WTC11 (cell line): ENCODE measurements at places on chromosomes 1 and 21.

DNA sequence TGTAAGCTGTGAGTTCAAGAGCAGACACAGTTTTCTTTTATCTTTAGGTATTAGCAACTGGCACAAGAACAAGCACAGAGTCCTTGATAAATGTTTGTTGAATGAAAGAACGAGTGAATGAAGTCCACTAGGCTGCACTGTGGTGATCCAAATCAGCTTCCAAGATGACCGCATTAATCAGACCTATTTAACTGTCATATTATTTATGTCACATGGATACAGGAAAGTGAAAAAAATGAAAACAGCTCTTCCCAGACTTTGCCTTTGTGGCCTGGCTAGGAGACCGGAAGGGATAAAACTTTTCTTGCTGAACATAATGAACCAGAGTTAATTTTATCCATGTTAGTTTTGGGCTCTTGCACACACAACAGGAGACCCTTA lies 261.3 kb downstream of the TNR start:
- DNase-seq = no peak

DNA sequence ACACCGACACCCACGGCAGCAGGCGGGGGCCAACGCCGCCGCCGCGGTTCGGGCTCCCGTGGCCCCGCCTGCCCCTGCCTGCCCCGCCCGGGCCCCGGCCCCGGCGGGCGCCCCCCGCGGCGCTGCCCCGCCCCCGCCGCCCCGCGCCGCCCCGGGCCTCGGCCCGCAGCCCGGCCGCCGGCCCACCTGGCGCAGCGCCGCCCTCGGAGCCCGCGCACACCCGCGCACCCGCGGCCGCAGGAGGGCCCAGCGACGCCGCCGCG lies at the start of gene WNT3A:
WNT3A (plus strand) TSS at position 213 of the 263 bp plus-strand sequence. CDS start 131 bp downstream, outside the sequence.
- DNase-seq = no peak

GRCh38 chr1:201267481-201268229 lies 15.7 kb upstream of the PKP1 start:
- DNase-seq = no peak

DNA sequence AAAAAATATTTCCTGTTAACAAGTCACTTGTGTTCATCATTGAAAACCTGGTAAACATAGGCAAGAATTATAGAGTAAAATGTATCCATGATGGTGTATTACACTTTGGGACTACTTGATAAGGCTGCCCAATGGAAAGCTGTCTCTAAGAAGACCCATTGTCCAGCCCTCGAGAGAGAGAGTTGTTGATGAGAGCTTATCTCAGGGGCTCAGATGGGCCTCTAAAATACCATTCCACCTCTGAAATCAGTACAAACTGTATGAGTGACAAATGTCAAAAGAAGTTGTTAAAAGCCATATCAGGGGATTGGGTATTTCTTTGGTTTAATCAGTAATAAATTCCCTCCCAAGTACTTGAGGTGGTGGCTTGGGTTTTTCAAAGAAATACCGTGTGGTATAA lies 96.1 kb downstream of the KCNK1 start:
- no peak for DNase-seq

DNA sequence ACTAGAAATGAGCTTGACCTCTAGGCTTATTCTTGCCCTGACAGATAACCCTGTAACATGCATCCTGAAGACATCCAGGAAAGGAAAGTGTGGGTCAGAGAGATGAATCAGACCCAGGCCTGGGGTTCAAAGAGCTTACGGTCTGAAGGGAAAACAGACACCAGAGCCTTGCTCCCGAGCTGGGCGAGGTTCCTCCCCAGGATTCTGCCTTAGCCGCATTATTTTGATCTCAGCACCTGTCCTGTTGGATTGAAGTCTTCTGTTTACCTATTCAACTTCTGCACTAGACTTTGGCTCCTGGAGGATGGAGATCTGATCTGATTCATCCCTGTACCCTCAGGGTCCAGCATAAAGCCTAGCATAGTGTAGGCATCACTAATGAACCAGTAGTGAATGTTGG lies 1.9 kb downstream of the CYP4B1 start:
- no peak for DNase-seq

DNA sequence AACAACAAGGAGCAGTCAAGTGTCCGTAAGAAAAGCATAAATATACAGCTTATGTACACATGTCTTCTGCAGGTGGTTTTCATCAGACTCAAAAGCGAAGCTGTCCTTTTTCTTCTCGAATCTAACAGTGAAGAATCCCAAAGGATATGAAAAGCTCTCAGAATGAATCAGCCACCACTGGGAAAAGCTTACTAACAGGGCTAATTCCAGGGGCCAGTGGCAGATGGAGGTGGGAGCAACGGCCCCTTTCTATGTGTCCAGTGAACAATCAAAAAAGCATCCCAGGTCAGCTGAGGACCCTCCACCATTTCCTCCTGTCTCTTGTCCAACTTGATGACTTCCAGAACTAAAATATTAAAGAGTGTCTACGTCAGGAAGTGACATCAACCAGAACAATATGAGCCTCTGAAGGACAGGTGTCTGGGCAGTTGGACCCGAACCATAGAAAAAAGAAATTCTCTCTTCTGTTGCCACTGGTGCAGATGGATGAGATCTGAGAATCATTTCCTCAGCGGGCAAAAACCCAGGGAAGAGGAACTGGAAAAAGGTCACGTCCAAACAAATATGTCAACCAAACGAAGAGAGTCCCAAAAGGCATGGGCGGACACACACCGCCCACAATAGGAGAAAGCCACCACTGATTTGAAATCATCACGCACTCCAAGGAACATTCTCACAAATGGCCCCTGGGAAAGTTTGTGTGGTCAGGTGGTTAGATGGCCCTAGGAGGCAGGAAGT lies 70.4 kb upstream of the TIAM1 start:
- no peak for DNase-seq

DNA sequence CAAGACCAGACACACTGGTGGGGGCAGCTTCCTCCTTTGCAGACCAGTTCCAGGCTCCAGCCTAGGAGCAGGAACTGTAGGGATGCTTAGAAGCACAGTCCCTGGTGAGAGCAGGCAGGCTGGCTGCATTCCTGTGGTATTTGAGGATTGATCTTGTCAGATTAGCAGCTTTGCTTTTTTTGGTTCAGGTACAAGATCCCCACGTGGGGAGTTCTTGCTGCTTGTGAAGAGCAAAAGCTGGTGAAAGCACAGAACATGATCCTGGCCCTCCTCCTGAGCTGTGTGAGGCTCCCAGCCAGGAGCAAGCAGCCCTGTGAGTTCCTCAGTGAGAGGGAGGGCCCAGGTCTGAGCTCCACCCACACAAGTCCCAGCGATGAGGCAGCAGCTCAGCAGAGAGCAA lies 75.3 kb upstream of the ARTN start:
- DNase-seq = peak; percentile 49

- DNase-seq = no peak
These were observed 115.1 kb downstream of the SLC30A10 start for GRCh38 chr1:219813294-219813693.

- no peak for DNase-seq
These were observed 2.8 kb upstream of the ZNF678 start for GRCh38 chr1:227560393-227561173.

- no peak for DNase-seq
These were observed 8.7 kb upstream of the PPP1R15B start for GRCh38 chr1:204420039-204421004.

DNA sequence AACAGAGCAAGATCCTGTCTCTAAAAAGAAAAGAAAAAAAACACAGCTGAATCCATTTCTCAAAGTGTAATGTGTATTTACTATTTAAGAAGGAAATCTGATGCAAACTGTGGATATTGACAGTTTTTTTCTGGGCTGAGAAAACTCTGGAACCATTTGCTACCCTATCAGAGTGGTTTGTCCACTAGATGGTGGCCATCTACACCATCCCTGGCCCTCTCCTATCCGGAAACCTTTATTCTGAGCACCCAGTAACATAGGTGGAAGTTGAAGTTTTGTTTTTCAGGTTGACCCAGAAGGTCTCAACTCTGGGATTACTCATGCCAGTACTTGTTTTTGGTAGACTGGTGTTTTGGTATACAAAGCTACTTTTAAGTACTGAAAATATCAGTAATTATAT lies 20.2 kb downstream of the ECHDC2 start:
- no peak for DNase-seq

DNA sequence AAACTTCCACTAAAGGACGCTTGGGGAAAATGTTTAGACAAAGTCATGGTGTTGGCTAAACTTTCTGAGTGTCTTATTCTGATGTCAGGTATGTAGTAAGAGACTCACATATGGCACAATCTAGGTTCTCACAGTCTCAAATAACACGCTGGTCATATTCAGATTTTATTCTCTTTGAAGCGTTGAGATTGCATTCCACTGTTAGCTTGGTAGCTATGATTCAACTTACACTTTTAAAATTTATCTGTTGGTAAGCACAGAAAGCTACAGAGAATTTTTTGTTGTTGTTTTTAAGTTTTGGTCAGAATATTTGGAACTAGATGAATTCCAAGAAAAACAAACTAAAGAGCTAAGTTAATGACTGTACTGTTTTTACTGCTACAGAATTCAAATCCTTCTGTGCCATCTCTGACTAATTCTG lies 126.7 kb downstream of the PRRX1 start:
- no peak for DNase-seq

DNA sequence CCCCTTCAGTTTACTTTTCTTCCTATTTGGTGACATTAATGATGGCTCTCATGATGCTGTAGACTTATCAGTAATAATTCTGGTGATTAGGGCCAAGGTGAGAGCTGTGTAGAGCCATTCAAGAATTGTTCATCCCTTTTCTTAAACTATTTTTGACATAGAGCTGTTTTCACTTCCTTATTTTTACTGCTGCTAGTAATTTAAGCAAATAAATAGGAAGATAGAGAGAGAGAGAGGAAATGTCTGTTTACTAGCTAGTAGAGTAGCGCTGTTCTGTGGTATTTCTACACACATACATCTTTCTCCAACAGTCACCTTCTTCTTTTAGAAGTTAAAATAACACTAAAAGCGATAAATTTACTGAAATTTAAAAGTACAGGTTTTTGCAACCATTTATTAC lies 678.0 kb upstream of the ZP4 start:
- DNase-seq = no peak

DNA sequence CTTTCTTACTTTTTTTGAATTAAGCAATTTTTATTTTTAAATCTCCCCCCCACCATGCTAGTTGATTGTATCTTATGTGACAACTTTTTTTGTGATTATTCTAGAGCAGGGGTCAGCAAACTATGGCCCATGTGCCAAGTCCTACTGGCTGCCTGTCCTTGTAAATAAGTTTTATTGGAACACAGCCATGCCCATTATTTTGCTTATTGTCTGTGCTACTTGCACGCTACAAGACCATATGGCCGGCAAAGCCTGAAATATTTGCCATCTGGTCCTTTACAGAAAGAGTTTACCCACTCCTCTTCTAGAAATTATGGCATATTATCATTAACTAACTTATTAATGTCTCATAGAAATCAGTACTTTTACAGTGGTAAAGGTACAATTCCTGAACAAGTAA lies 51.7 kb downstream of the AK5 start:
- DNase-seq = no peak

DNA sequence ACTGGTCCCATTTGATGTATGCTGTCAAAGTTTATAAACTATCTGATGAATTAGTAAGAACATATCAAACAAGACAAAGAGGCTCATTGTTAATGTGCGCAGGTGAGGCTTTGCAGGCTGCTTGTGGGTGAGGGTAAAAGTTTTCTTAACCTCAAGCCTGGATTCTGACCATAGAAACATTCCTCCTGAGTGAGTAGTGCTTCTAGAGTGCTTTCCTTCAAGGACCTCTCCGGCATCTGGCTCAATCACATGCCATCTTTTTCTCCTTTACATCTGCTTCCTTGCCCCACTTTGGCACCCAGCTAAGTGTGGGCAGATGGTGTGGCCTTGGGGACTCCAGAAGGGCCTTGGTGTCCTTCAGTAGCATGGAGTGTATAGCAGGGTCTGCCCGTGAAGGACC lies 104.0 kb downstream of the ROR1 start:
- DNase-seq = no peak

DNA sequence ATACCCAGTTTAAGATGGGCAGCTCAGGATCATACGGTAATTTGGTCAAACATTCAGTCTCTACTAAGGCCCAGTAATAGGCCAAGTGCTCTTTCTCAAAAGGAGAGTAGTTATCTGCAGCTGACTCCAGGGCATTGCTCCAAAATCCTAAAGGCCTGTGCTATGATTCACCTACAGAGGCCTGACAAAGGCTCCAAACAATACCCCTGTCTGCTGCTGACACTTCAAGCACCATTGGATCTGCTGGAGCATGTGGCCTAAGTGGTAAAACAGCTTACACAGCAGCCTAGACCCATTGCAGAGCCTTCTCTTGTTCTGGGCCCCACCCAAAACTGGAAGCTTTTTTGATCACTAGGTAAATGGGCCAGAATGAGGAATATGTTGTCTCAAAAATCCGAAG lies 22.8 kb downstream of the SLAMF7 start:
- no peak for DNase-seq

DNA sequence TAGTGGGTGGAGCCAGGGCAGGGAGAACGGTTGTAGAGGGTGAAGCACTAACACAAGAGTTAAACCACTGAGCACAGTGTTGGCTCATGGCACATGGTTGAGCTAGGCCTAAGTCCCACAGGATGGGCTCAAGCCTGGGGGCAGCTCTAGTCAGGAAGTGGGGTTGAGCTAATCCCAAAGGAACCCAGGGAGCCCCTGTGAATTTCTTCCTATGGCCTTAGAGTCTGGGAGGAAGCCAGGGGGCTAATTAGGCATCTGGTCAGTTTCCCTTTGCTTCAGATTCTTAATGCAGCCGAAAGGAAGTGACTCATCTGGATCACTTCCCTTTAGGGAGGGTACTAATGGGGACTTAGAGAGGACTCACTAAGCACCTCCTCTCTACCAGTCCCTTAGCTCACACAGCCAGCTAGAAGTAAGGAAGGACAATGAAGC lies 10.1 kb downstream of the CFAP45 start:
- DNase-seq = no peak

GRCh38 chr1:203528976-203529835 lies 35.3 kb downstream of the OPTC start:
- no peak for DNase-seq

DNA sequence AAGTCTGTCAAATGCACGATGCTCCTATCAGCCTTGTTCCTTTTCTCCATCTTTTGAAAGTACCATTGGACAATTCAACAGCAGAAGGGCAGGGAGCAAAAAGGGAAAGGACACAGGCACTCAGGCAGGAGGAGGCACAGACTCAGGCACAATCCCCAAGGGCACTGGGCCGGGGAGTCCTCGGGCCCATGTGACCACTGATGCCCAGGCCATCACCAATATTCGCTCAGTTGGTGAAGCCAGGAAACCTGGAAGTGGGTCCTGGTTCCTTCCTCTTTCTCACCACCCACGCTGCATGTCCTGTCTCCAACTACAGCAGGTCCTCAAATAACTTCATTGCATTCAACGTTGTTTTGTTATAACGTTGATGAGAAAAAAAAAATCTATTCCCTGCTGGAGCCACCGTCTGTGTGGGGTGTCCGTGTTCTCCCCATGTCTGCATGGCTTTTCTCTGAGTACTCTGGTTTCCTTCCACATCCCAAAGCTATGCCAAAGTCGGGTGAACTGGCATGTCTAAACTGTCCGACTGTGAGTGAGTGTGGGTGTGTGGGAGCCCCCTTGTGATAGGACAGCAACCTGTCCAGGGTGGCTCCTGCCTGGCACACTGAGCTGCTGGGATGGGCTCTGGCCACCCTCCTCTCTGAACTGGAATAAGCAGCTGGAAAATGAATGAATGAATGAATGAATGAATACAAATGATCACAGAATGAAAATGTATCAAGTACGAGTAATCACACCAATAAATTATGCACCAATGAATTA lies 12.5 kb downstream of the NID1 start:
- no peak for DNase-seq

- no peak for DNase-seq
These were observed 86.1 kb upstream of the PBX1 start for GRCh38 chr1:164472841-164473240.

GRCh38 chr1:152506899-152507498 lies 3.6 kb upstream of the LCE5A start:
- no peak for DNase-seq

GRCh38 chr1:43924516-43924915 lies 9.1 kb upstream of the ARTN start:
- DNase-seq = no peak
